ENCODE measurements at places on chromosomes 4 and X.

DNA sequence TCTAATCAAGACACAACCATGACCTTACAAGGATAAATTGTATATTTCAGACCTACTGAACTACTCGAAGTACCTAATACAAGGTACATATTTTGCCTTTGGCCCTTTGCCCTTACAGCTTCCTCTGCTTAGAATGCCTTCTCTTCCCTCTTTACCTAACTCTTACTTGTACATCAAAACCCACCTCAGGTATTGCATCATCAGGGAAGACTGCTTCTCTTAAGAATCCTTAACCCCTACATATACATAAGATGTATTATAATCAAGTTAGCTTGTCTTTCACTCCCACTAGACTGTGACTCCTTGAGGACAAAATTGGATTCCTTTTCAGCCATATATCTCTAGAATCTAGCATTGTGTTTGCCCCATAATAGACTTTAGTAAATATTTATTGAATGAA lies 101.7 kb upstream of the STIM2 start:
- DNase-seq = no peak

- DNase-seq = peak; percentile 14
Observed at GRCh38 chr4:26130173-26130572, 190.6 kb upstream of the RBPJ start.

- no peak for DNase-seq
Observed at GRCh38 chr4:72397314-72397713, 171.7 kb downstream of the ADAMTS3 start.

- DNase-seq = no peak
Observed at GRCh38 chr4:46656071-46656470, 253.0 kb downstream of the COX7B2 start.

- DNase-seq = no peak
Observed at GRCh38 chr4:57355101-57355665, 245.0 kb upstream of the IGFBP7 start.

DNA sequence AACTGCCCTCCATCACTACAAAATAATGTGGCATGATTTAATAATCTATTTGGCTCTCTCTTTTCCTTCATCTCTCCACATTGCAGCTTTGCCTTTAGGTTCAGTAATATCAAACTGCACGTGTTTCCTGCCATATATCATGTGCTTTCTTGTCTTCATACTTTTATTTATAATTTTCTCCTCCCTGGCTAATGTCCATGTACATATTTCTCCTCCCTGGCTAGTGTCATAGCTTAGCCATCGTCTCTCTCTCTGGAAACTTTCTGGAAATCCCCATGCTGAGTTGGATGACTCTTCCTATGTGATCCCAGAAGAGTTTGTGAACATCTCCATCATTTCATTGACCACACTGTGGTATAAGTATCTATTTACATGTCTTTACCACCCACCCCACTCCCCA lies 21.3 kb upstream of the PDGFC start:
- DNase-seq = no peak

All from activated naive CD8-positive, alpha-beta T cell treated with anti-CD3 and anti-CD28 coated beads, Interleukin-2, amount 50 U/mL, for 24 hours (primary cell).